ENCODE measurements at places on chromosomes 2 and 18.

GRCh38 chr2:216017365-216017764, 4.0 kb upstream of the MREG start:
- no peak for DNase-seq

- DNase-seq = no peak
Measured at GRCh38 chr18:46160050-46160798, 56.0 kb downstream of the HAUS1 start.

- DNase-seq = no peak
Measured at GRCh38 chr2:45072064-45072861, 63.0 kb upstream of the SIX2 start.

- no peak for DNase-seq
Measured at GRCh38 chr2:168149150-168149974, 98.0 kb downstream of the STK39 start.

- no peak for DNase-seq
Measured at GRCh38 chr18:55861266-55861665, 273.3 kb upstream of the TCF4 start.

GRCh38 chr2:197378494-197379307, 56.1 kb downstream of the SF3B1 start:
- no peak for DNase-seq

DNA sequence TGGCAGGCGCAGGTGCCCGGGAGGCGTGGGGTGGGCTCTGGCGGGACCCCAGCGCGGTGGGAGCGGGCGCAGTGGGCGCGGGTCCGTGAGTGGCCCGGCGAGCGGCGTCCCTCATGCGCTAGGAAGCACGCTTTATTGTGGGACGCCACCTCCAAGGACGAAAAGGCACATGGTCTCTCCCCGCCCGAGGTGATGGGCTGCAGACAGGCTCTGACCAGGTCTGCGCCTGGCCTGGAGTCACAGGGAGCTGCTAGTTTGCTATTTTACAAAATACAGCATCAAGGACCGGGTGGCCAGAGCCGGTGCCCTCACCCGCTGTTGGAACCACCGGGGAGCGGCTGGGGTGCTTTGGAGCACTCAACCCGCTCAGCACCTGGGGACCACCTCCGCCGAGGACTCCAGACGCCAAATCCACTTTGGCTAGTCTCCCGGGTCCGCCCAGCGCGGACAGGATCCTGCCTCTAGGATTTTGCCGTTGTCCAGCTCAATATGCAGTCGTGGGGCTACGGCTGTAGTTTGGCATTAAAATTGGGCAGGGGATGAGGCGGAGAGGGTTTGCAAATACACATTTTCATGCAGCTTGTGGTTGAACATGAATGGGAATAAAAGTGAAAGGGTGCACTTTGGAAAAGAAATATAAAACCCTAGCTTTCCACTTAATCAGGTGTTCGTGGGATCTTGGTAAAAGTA, 65.4 kb downstream of the LRRFIP1 start:
- DNase-seq = no peak

DNA sequence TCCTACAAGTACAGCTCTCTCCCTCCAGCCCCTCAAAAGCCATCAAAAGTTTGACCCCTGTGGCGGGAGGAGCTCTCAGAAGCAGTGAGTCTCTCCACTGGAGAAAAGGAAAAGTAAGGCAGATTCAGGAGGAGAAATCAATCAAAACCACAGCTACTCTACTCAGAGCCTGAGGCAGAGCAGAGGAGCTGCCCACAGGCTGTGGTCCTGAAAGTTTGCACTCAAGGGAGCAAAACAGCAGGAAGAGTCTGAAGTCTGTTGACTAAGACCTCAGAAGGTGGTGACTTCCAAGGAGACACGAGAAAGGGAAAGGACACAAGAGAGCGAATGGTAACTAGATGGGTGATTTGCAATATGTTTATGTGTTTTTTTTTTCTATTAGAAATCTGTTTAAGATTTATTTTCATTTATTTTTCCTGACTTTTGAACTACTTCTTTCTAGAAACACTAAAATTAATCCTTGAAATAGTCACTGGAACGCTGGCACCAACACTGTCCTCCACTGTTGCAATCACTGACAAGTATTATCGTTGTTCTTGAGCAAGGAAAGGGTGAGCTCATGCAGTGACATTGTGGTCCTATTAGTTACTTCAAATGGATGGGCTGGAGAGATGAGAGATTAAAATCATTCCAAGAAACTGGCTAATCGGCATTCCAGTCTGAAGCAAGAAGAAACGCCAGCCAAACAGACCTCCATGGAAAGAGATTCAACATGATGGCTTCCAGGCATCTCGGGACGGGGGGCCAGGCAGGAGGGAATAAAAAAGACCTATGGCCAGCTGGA, 35.8 kb downstream of the PID1 start:
- no peak for DNase-seq

DNA sequence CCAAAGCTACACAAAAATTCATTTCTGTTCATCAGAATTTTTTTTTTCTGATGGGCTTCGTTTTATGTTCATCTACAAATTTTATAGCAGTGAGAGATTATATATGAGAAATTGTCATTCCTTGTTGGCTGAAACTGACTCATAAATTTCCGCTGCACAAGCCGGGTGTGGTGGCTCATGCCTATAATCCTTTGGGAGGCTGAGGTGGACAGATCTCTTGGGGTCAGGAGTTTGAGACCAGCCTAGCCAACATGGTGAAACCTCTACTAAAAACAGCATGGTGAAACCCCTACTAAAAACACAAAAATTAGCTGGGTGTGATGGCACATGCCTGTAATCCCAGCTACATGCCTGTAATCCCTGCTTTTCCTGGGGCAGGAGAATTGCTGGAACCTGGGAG, 72.0 kb downstream of the PLEKHM3 start:
- no peak for DNase-seq

DNA sequence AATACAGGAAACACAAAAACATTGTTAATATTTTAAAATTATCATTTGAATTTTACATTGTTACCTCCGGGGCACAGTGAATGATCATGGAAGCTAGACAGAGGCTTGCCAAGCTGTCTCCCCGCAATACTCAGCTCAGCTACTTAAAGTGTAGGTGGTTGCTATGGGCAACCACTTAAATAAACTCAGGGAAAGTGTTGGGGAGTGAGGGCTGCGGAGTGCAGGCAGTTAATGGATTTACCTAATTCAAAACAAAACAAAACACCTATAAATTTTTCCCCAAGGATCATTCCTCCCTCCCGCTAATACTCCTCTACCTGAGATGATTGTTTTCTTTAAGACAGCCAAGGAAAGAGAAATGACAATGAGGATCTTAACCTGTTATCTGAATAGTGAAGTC, 349.5 kb downstream of the TGIF1 start:
- no peak for DNase-seq

DNA sequence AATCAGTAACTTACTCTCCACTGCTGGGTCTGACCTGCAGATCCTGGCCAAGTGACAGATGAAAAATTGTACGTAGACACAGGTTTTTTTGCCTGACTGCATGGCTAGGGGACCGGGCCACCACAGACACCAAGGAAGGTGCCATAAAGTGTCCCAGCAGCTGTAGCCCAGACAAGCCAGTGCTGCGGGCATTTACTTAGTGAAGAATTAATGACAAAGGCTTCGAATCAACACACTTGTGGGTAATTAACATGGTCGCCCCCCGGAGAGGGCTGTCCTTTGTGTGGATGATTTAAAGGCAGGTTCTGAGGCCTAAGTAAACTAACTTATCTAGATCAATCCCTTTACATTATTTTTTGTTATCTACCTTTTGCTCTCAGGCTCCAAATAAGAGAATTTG, 1709.1 kb upstream of the LRRTM1 start:
- DNase-seq = no peak

DNA sequence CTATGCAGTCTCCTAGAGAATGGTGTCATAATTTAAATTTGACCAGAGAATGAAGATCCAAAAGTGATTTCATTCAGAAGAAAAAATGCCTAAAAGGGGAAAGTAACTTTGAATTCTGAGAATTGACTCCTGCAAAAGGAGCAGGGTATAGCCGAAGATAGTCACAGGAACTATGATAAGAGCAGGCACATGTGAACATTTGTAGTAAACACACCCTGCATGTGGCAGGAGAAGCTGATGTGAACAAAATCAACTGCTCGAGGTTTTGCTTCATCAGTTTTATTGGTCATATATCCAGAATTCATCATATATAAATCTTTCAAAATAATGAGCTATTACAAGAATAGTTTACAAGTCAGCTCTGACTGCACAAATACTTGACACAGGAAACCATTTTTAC, 14.0 kb downstream of the MCFD2 start:
- no peak for DNase-seq

DNA sequence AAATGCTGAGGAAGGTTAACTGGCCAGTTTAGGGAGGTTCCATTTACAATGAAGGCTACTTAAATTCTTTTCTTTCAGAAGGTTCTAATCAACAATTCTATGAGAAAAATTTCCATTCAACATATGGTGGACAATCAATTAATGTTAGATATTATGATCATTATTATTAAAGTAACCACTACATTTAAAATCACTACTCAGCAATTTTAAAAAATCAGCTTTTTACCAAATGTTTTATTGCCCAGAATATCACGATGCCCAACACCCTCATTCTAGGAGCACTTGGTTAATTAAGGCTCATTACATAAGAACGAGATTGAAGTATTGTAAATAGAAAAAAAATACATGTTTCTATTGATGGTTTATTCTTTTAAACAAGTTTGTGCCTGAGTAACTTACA, 396.1 kb downstream of the NRXN1 start:
- DNase-seq = no peak

- DNase-seq = no peak
Measured at GRCh38 chr2:231820786-231821303, 34.6 kb downstream of the COPS7B start.

DNA sequence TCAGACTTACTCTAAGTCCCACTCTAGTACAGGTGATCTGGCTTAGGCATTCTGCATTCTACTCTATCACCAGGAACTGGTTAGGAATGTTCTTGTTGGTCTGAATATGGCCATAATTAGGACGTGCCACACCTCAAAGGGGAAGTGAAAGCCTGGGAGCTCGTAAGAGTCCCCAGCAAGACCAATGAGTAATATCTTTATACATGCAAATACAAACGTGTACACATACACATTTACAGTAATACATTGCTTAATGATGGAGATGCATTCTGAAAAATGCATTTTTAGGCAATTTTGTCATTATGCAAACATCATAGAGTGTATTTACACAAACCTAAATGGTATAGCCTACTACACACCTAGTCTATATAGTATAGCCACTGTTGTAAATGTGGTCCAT, 19.5 kb upstream of the ERCC3 start:
- DNase-seq = no peak

DNA sequence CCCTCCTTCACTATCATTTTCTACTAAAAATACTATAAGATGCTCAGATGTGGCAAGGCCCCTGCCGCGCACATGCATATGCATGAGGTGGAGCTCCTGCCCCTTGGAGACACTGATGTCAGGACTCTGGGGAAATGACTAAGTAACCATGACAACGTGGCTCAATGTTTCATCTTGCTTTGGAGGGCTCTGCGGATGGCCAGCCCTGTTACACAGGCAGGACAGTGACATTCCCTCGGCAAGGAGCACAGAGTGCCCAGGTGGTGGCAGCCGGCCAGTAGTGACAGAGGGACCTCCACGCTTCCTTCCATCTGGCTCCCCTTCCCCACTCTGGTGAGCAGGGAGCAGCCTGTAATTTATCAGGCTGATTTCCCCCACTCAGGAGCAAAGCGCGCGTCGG, 364.1 kb downstream of the SS18 start:
- DNase-seq = no peak

GRCh38 chr2:227004482-227004881, 159.5 kb downstream of the COL4A4 start:
- no peak for DNase-seq

DNA sequence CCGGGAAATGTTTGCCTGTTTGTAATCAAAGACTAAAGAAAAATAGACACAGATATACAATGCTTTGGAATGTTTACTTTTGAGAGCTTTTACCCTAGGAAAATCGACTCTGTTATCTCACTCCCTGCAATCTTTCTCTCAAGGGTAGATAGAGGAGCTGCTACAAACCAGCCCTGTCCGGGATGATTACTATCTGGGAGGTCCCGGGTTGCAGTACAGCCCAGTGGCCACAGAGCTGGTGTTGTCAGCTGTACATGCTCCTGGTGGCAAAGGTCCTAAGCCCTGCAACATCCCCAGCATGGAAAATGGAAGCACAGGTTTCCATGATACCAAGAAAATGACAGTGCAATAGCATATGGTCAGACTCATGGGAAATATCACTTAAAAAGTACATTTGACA, 570.5 kb upstream of the SOX11 start:
- DNase-seq = no peak

DNA sequence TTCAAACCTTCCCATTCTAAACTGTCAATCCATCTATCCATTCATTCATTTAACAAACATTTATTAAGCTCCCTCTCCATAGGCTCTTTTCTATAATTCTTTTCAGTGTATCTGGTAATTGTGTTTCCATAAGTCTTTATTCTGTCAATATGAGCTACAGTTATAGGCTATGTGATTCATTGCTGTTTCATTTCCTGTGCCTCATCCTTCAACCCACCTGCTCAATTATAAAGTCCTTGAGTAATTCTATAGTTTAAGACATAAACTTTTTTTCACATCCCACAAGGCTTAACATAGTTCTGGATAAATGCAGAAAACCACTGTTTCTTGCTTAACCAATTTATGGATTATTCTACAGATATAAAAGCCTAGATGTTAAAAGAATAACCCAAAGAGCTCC, 84.2 kb upstream of the PIK3C3 start:
- no peak for DNase-seq

- no peak for DNase-seq
Measured at GRCh38 chr18:54626779-54627178, 35.7 kb downstream of the DYNAP start.

DNA sequence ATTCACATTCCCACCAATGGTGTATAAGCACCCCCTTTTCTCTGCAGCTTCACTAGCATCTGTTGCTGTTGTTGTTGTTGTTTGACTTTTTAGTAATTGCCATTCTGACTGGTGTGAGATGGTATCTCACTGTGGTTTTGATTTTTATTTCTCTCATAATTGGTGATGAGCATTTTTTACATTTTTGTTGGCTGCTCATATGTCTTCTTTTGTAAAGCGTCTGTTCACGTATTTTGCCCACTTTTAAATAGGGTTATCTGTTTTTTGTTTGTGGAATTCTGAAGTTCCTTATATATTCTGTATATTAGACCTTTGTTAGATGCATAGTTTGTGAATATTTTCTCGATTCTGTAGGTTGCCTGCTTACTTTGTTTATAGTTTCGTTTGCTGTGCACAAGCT, 278.4 kb upstream of the TNP1 start:
- no peak for DNase-seq

Data from HS-27A (cell line).